Activated CD8-positive, alpha-beta memory T cell treated with anti-CD3 and anti-CD28 coated beads for 1 hour (primary cell): ENCODE measurements at places on chromosomes 5 and 9.

- DNase-seq, result no peak
These were observed 38.9 kb downstream of the POLK start for GRCh38 chr5:75550597-75550996.

GRCh38 chr5:5179597-5179996, 39.5 kb downstream of the ADAMTS16 start:
- DNase-seq, result no peak

DNA sequence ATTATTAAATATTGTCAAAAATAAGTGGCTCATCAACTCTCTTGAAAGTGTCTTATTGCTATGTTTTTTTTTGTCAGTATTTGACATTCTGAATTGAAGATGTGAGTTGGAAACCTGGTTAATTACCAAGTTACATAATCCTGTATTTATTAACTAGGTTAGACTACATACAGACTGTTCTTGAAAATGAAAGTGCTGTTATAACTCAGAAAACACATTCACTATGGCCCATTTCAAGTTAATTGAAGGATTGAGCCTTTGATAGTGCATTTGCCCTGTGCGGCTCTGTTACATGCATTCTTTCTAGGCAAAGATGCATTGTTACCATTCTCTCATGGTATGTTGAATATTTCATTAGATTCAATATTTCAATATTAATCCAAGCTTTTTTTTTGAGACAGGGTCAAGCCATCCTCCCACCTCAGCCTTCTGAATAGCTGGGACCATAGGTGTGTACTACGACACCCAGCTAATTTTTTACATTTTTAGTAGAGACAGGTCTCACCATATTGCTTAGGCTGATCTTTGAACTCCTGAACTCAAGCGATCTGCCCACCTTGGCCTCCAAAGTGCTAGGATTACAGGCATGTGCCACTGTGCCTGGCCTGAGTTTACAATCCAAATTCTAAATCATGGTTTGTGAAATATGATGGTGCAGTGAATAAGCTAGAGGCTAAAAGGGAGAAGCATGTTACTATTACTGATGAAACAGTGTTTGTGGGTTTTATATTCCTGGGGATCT, 10.0 kb downstream of the CTNNA1 start:
- DNase-seq, result no peak

GRCh38 chr5:148774313-148774712, 52.1 kb upstream of the ADRB2 start:
- no peak for DNase-seq

DNA sequence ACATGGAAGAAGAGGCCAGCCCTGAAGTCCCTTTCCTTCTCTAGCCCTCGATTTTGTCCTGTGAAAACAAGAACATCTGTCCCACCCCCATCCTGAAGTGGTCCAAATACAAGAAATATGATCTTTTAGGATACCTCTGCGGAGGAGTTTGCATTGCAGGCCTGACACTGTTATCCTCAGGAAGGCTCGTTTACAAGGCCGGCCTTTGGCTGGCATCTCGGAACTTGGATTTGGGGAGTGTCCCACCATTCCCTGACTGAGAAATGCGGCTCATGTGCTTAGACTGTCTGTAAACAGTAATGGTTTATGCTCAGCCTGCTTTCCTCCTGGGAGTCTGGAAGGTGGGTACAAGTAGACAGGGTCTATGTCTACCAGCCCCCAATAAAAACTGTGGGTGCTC, 26.4 kb downstream of the WHRN start:
- DNase-seq, result no peak

GRCh38 chr9:114471157-114471556, 34.1 kb downstream of the WHRN start:
- DNase-seq, result no peak

DNA sequence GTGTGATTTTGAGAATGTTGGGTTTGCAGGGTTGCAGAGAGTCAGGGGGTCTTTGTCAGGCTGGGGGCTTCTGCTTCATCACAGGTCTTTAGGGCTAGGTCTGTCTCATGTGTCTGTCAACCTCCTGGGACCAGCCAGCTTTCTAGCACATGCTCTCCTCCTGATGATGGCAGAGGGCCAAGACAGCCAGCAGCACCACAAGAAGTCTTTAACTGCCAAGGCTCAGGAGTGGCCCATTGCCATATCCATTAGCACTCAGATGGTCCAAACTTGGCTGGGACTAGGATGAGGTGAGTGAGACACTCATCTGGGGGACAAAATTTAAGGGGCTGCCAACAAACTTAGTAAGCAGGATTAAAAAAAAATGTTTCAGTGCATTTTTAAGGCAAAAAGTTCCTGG, 384.2 kb upstream of the CDH10 start:
- DNase-seq, result no peak

DNA sequence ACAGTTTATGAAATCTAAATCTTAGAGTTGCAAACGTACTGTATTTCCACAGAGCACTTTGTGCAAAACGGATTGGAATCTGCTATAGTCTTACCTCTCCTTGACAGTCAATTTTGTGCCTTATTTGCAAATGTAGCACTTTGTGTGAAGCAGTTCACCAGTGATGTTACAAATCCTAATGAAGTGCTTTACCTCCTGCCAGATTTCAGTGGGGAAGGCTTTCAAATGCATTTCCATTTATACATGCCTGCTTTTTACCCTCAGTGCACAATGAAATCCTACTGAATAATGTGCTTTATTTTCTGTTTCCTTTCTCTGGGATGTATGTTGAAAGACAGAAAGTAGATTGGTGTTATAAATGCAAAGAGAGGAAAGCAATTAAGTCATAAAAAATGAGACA, 2141.6 kb upstream of the C9orf72 start:
- no peak for DNase-seq

DNA sequence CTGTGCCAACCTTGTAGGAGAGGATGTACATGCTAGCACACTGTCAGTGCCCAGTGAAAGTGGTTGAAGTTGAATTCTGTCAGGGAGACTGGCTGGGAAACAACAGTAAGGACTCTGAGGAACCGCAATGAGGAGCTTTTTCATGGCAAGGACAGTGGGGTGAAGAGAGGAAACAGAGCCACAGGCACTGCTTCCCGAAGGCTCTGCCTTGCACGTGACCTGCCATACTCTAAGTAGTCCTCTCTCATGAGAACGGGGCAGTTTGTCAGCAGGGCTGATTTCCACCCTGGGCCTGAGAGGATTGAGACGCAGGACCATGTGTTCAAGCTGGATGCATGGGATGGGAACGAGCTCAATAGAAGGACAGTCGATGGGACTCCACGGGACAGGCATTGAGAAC, 106.6 kb upstream of the CTSL start:
- no peak for DNase-seq

DNA sequence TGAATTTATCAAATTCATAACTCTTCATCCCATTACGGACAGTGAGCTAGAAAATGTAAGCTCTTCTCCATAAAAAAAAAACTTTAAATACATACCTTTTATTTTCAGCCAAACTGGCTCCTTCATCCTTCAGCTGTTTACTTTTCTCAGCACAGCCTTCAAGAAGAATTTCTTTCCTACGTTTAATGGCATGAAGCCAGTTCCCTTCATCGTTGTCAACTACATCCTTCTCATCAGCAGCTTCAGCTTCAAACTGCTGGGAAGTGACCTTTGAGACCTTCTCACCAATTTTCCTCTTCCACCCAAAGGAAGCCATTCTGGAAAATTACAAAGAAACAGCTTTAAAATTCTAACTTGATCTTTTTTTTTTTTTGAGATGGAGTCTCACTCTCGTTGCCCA, 9.1 kb downstream of the TTC33 start:
- DNase-seq, result no peak

DNA sequence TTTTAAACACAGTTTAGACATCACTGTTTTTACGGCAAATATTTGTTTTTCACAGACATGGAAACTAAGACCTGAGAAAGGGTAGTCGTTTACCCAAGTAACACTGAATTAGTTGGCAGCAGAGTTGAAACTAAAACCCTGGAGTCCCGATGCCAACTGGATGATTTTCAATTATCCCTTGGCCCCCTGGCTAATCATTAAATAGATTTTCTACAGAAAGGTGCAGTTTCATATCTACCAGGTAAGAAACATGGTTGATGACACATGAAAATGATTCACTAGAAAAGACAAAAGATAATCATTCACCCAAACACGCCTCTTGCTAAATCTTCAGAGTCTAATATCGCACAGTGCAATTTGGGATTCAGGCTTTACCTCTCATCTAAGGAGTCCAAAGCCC, 136.9 kb downstream of the SEMA5A start:
- no peak for DNase-seq

- no peak for DNase-seq
These were observed 165.5 kb downstream of the TLR4 start for GRCh38 chr9:117869712-117870111.

GRCh38 chr5:56456002-56456401, 222.9 kb upstream of the ANKRD55 start:
- DNase-seq, result no peak

- no peak for DNase-seq
These were observed 610.9 kb downstream of the RAB3C start for GRCh38 chr5:59193616-59194319.

DNA sequence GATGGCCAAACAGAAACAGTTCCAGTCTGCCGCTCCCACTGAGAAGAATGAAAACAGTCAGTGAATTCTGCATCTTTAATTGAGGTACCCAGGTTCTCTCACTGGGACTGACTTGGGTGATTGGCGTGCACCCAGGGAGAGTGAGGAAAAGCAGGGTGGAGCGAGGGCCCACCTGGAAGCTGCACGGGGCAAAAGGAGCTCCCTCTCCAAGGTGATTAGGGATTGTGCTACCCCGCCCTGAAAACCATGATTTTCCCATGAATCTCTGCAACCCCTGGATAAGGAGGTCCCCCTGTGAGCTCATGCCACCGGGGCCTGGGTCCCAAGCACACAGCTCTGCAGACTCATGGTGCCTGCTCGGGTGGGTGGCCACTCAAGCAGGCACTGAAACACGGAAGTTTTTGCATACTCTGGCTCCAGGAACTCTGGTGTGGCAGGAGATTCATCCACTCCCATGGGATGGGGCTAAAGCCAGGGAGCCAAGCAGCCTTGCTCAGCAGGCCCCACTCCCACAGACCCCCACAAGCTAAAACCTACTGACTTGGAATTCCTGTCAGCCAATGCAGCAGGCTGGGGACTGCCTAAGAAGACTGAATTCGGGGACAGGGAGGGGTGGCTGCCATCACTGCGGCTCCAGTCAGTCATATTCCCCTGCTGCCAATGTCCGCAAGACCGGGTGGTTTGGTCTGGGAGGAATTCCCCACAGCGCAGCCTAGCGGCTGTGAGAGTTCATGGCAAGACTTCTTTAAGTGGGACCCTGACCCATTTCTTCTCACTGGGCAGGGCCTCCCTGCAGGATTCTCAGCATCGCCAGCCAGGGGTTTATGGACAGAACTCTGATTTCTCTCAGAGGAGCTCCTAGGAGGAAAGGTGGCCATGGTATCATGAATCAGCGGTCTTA, 652.2 kb upstream of the RGMB start:
- DNase-seq, result no peak

DNA sequence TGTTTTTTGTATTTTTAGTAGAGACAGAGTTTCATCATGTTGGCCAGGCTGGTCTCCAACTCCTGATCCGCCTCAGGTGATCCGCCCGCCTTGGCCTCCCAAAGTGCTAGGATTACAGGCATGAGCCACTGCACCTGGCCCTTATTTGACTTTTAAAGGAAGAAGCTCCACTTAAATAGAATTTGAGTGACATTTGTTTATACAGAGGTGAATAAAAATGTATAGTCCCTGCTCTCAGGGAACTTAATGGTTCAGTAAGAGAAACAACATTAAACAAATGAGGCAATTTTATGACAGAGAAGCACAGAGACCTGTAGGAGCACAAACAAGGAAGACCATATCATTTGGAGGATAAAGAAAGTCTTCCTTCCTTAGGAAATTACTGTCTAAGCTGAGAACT, 65.7 kb downstream of the C9orf152 start:
- no peak for DNase-seq
